ENCODE measurements at places on chromosomes 6 and 20.

DNA sequence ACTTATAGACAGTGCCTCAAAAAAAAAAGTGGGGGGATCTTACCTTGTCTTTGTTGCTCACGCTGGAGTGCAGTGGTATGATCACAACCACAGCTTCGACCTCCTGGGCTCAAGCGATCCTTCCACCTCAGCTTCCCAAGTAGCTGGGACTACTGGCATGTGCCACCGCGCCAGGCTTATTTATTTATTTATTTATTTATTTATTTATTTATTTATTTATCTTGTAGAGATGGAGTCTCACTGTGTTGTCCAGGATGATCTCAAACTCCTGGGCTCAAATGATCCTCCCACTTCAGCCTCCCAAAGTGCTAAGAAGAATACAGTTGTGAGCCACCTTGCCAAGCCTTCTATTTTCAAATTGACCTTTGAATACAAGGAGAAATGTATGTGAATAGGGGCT, 553.0 kb upstream of the BTBD3 start:
- no peak for DNase-seq

- DNase-seq: no peak
Observed at GRCh38 chr6:166613027-166613426, 14.0 kb downstream of the RPS6KA2 start.

GRCh38 chr6:157163434-157164159, 159.7 kb downstream of the TMEM242 start:
- no peak for DNase-seq

GRCh38 chr6:20631549-20631924, 97.3 kb downstream of the CDKAL1 start:
- peak; percentile 8 for DNase-seq

GRCh38 chr6:12956991-12957320, 240.4 kb downstream of the PHACTR1 start:
- no peak for DNase-seq

DNA sequence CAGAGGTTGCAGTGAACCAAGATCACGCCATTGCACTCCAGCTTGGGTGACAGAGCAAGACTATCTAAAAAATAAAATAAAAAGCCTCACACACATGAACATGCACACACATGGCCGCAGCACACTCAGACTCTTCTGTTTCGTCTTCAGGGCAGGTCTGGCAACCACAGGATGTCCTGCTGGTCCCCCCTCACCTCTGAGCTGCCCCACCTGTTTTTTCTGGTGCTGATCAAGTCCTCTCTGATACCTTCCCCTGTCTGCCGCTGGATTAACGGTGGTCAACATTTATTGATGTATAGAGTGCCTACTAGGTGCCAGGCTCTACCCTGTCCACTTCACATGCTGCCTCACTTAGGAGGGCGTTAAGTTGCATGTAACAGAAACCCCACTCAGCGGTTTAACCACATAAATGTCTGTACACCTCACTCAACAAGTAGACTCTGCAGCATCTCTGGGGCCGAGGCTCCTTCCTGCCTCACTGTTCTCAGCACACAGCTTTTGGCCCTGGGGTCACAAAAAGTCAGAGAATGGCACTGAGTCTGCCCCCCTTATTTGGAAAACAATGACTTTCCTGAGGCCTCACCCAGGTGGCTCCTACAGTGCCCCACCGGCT, 4.5 kb upstream of the AP5S1 start:
- DNase-seq: peak; percentile 45

- DNase-seq: no peak
Observed at GRCh38 chr6:139879823-139880356, 505.4 kb upstream of the CITED2 start.

- DNase-seq: no peak
Observed at GRCh38 chr6:168201383-168201782, 118.2 kb downstream of the DACT2 start.

GRCh38 chr6:32953775-32954174, 878 bp upstream of the HLA-DMA start:
- DNase-seq: no peak

DNA sequence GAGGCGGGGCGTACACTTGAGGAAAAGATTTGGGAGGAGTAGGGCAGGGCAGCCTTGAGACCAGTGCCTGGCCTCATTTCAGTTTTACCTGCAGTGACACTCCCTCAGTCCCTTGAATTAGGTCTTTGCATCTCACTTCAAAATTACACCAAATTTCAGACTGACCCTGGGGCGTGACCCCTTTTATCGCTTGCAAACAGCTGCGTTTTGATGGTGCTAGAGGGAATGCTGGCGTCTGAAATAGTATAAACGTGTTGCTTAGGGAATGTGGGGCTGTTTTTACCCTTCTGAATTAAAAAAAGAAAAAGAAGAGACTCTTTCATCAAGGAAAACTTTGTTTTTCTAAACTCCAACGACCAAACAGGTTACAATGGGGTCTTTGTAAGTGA, 21.0 kb downstream of the COL9A1 start:
- no peak for DNase-seq

GRCh38 chr20:43124241-43124640, 65.5 kb downstream of the PTPRT start:
- DNase-seq: no peak

GRCh38 chr6:156982168-156982567, 205.0 kb downstream of the ARID1B start:
- DNase-seq: no peak

DNA sequence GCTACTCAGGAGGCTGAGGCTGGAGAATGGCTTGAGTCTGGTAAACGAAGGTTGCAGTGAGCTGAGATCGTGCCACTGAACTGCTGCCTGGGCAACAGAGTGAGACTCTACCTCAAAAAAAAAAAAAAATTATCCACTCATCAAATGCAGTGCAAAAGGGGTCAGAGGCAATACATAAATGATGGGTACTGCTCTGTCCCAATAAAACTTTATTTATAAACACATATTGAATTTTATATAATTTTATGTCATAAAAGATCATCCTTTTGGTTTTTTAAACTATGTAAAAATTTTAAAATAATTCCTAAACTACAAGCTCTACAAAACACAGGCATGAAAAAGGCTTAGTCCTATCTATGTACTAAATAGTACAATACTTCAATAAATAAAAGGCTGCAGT, 10.3 kb downstream of the KHDC1 start:
- no peak for DNase-seq

GRCh38 chr20:34984756-34985261, 29.1 kb downstream of the MYH7B start:
- no peak for DNase-seq

GRCh38 chr6:40630051-40630450, 42.9 kb upstream of the LRFN2 start:
- no peak for DNase-seq

- no peak for DNase-seq
Observed at GRCh38 chr20:49545572-49545971, 22.4 kb downstream of the PTGIS start.

DNA sequence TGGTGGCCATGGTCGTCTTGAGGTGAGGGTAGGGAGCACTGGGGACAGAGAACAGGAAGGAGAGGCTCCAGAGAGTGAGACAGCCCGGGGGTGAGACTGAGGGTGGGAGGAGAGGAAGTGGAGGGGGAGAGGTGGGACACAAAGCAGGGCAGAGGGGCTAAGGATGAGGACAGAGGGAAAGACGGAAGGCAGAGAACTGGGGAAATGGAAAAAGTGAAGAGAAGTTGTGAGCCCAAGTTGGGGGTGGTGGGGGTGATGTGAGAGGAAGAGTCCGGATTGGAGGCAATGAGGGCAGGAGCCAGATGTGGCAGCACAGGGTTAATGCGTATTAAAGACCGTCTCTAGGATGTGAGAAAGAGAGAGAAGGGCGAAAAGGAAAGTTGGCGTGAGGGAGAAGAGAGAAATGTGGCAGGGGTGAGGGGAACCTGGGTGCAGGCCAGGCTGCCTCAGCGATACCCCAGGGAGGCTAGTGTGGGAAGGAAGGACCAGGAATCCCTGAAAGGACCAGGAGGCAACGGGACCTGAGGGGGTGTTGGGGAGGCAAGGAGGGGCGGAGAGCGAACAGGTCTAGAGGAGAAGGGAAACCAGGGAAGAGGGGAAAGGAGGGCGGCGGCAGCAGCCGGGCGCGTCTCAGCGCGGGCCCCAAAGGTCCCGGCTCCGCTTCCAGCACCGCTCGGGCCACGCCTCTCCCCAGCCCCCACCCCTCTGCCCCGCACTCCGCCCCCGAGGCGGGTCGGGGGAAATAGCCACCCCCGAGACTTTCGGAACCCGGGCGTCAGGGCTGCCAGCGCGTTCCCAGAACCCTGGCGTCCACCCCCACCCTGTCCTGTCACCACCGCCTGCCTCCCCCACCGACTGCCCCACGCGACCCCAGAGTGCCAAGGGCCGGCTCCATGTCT, at the start of gene PPP1R18:
Gene PPP1R18, minus strand, starts transcription at position 637 of the 899 bp plus-strand sequence. Its CDS starts 627 bp downstream, at position 10.
- peak; percentile 90 for DNase-seq

GRCh38 chr6:149482545-149483333, 2.1 kb downstream of the ZC3H12D start:
- DNase-seq: peak; percentile 35

DNA sequence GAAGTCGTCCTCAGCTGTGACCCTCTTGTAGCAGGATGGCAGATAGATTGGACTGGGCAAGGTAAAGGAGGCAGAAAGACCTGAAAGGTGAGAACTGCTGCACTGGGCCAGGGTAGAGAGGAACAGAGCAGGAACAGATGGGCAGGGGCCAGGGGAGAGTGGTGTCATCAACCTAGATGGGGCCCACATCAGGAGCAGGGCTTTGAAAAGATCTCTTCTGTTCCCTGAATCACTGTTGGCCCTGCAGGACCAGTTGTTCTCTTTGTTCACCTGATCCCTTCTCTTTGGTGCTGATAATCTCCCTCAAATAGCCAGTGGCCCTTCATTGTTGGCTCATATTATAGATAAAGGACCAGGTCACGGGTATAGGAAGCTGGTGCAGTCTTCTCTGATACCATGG, 59.9 kb downstream of the DTD1 start:
- no peak for DNase-seq

- DNase-seq: no peak
Observed at GRCh38 chr6:69593706-69594105, 203.1 kb downstream of the LMBRD1 start.

- no peak for DNase-seq
Observed at GRCh38 chr6:100780648-100781047, 100.5 kb downstream of the ASCC3 start.

GRCh38 chr6:34819571-34820480, 27.9 kb downstream of the BLTP3A start:
- no peak for DNase-seq

- DNase-seq: no peak
Observed at GRCh38 chr6:40585651-40586269, 1.4 kb downstream of the LRFN2 start.

- DNase-seq: no peak
Observed at GRCh38 chr6:127124680-127125079, 6.2 kb downstream of the RSPO3 start.

DNA sequence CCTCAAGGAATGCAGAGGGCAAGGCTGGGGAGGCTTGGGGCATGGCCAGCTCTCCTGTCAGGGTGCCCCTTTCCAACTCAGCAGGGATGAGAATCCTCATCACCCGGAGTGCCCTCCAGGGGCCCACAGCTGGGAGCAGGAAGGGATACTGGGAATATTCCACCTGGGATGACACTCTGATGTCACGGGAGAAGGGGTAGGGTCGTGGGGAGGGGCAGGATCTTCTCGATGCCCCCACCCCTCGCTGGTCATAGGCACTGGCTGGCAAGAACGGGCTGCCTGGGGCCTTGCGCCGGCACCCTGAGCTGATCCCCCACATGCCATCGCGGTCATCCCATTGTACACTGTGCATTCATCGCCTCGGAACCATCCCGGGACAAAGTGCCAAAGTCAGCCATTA, 10.6 kb upstream of the NXT1 start:
- DNase-seq: no peak

DNA sequence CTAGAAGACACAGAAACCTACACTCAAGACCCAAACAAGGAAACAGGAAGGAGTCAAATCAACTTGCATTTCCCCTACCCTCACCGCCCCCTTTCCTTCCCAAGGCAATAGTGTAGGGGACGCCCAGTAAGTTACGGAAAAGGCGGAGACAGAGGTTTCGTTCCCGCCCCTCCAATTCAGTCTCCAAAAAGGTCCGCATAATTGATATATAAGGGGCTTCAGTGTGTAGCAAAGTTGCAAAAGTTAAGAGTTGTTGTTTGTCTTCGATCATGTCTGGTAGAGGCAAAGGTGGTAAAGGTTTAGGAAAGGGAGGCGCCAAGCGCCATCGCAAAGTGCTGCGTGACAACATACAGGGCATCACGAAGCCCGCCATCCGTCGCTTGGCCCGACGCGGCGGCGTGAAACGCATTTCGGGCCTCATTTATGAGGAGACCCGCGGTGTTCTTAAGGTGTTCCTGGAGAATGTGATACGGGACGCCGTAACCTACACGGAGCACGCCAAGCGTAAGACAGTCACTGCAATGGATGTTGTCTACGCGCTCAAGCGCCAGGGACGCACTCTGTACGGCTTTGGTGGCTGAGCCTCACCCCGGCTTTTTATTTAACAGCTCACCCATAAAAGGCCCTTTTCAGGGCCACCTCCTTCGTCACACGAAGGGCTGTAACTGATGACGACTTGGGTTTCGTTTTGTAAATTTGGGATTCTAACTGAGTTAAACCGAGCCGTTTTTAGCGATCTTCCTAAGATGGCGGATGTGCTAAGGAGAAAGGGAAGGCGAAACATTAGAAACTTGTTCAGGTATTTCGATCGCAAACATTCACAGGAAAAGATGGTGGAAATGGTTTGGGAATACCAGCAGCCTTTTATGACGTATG, 124.6 kb upstream of the BTN3A2 start:
- peak; percentile 89 for DNase-seq

DNA sequence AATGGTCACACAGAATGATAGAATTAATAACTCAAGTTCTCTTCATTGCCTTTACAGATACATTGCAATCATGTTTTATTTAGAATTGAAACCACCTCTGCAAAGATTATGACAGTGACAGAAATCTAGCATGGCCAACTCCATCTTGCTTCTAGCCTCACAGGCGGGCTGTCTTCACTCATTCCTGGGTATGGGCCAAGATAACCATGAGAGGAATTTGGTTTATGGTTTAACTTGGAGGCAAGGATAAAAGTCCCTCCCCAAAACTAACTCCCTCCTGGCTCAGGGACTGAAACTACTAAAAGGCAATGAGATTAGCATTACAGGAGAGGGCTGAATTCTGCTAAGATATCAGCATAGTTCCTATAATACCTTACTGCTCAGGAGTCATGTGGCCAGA, 95.2 kb upstream of the CST7 start:
- DNase-seq: no peak

- no peak for DNase-seq
Observed at GRCh38 chr20:62158088-62158400, 14.5 kb downstream of the SS18L1 start.

DNA sequence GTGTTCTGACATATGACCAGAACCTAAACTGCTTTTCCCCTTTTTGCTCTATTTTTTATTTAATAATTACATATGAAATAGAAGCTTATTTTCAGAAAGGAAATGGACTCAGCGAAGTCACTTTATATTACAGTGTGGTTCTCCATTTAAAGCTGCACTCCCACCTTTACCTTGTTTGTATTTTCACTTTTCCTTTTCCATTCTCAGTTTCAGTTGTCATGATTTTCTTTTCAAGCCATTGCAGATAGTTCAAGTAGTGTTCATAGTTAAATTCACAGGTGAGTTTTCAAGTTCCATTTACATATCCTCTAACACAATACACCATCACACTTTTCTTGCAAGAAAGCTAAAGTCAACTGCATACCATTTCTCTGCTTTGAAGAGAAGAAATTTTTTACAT, 400.2 kb downstream of the HACE1 start:
- no peak for DNase-seq

GRCh38 chr6:33990061-33990541, 155.8 kb downstream of the GRM4 start:
- DNase-seq: no peak

- DNase-seq: no peak
Observed at GRCh38 chr6:129402244-129402643, 307.7 kb downstream of the ARHGAP18 start.

Data from activated naive CD4-positive, alpha-beta T cell treated with anti-CD3 and anti-CD28 coated beads for 36 hours (primary cell).